Astrocyte of the cerebellum (primary cell): ENCODE measurements at places on chromosomes 6 and 20.

- no peak for DNase-seq
These were observed 27.1 kb upstream of the ELOVL5 start for GRCh38 chr6:53375847-53376246.

DNA sequence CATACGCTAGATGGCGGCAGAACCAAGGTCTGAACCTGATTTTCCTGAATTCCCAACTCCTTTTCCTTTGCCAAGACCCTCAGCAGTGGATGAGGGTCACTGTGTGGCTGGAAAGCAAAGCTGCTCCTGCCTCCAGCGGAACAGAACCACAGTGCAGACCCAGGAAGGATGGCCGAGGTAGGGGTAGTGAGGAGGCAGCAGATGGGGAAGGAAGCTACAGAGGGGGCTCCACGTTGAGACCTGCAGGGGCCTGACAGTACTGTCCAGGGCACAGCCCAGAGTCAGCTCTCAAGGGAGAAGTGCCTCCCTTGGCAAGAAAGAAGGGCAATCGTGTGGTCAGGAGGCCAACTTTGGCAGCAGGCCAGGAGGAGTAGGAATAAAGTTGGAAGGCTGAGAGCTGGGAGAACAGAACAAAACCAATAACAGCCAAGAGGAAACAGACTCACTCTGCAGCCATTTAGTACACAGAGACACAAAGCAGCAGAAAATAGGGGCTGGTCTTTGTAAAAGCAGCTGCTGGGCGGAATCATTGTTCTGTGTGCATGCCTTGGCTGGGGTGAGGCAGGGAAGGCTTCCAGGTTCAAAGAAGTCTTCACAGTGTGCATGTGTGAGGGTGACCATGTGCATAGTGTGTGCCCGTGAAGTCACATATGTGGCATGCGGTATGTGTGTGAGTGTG is 3.1 kb downstream of the GABRR2 start:
- DNase-seq, result peak; percentile 63

DNA sequence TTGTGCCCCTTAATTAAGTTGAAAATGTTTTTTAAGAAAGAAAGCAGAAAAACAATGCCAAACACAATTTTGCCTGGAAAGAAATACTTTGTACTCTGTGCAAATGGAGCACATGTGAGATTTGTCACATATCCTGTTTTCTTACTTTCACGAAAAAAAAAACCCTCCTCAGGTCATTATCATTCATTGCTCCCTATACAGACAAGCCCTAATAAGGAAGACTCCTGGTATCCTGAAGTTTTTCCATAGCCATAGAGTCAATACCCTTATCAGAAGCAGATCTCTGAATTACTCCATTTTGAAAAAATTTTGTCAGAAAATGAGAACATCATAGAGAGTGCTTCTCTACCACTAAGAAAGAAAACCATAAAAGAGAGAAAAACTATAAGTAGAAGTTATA is 14.0 kb upstream of the NT5E start:
- DNase-seq, result no peak

- DNase-seq, result peak; percentile 49
These were observed 179.4 kb upstream of the AFDN start for GRCh38 chr6:167647306-167647705.

GRCh38 chr20:50969912-50970311 is 11.3 kb downstream of the MOCS3 start:
- no peak for DNase-seq

DNA sequence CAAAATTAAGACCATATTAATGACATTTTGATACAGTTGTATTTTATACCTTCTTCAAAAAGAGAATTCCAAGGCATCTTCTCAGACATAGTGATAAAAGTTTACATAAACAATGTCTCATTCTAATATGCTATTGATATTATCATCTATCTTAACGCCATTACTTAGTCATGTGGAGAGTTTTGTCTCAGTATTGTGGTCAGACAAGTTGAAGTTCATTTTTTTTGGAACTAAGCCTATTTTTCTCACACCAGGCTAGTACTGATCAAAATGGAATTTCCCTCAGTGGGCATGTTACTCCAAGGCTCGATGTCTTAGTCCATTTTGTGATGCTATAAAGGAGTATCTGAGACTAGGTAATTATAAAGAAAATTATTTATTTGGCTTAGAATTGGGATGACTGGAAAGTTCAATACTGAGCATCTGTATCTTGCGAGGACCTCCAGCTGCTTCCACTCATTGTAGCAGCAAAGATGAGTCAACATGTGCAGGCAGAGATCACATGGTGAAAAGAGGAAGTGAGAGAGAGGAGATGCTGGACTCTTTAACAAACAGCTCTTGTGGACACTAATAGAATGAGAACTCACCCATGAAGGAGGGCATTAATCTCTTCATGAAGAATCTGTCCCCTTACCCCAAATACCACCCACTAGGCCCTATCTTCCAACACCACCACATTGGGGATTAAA is 825.5 kb upstream of the MANEA start:
- DNase-seq, result no peak
